ENCODE measurements at places on chromosomes 5 and 9. TPM values are rescaled to one million over a fixed set of nuclear protein-coding genes. Genes with fewer than 3 reads are reported as not detected.
A peak's percentile ranks its signal among the peaks of the same experiment; 100 is the strongest.

DNA sequence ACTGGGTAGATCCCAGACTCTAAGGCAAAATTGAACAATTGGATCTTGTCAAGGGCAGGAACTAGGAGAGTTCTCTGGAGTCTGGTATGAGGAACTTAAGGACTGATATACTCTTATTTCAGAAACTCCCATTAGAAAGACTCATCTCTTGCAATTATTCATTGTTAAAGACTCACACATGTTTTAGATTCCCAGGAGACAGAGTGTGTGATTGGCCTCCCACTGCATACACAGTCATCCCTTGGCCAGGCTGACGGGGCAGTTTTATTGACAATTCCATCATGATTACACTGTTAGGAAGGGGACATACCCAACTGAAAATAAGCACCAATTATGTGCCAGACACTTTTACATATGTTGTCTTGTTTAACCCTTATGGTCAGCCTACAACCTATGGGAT, 347.2 kb downstream of the DMAC1 start:
- H3K36me3 ChIP-seq: no peaks in the 10 kb centered on the region
- H3K4me1 ChIP-seq: peaks cover 4% of the 10 kb centered on the region
- no peak for DNase-seq
- no peak overlapping the region for H3K27ac ChIP-seq
- H3K4me3 ChIP-seq: no peak overlapping the region

DNA sequence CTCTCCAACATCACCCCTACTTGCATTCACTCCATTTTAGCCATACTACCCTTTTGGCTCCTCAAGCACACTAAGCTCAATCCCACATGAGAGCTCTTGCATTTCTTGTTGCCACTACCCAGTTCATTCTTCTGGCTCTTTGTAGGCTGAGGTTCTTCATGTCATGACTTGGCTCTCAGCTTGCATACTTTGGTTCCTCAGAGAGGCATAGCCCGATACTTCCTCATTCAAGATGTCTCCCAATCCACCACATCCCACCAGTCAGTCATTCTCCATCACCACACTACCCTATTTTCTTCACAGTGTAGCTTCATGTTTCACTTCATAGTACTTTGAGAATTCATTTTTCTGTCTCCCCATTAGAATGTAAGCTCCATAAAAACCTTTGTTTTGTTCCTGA, 116.7 kb downstream of the NR6A1 start:
- H3K4me1 ChIP-seq: no peaks in the 10 kb centered on the region
- H3K4me3 ChIP-seq: no peak overlapping the region
- no peak overlapping the region for H3K27ac ChIP-seq
- DNase-seq: no peak
- H3K36me3 ChIP-seq: no peaks in the 10 kb centered on the region

DNA sequence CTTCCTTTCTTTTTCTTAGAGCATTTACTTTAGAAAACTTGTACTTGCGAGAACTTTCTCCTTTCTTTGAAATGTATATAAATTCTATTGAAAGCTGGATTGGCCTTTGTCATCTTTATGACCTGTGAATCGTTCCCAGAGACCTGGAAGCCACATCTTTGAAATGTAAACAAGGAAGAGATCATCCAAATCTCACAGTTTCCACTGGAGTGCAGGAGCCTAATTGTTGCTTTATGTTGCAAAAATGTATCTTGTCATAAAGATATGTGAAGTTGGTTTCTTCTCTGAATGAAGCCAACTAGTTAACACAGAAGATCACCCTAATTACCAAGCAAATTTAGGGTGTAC, 1101.8 kb downstream of the TAF11L14 start:
- no peaks in the 10 kb centered on the region for H3K4me1 ChIP-seq
- no peak overlapping the region for H3K27ac ChIP-seq
- H3K27me3 ChIP-seq: no peaks in the 10 kb centered on the region
- H3K36me3 ChIP-seq: no peaks in the 10 kb centered on the region
- no peak for DNase-seq

GRCh38 chr5:179801304-179802206, 5.1 kb downstream of the MGAT4B start:
- no peak overlapping the region for H3K4me3 ChIP-seq
- H3K4me1 ChIP-seq: peaks cover 6% of the 10 kb centered on the region
- peak; percentile 72 for DNase-seq
- H3K27me3 ChIP-seq: no peaks in the 10 kb centered on the region
- H3K27ac ChIP-seq: no peak overlapping the region

The ZMAT2 gene
- 38.8 TPM for total RNA-seq
